ENCODE measurements at places on chromosomes 7 and 10. TPM values are rescaled to one million over a fixed set of nuclear protein-coding genes. Genes with fewer than 3 reads are reported as not detected.

The TFR2 gene
- 9.8 TPM for total RNA-seq

The FZD1 gene
- total RNA-seq: 0.14 TPM

GRCh38 chr7:57176928-57177635 lies 44.8 kb upstream of the ZNF479 start:
- no peak for DNase-seq

DNA sequence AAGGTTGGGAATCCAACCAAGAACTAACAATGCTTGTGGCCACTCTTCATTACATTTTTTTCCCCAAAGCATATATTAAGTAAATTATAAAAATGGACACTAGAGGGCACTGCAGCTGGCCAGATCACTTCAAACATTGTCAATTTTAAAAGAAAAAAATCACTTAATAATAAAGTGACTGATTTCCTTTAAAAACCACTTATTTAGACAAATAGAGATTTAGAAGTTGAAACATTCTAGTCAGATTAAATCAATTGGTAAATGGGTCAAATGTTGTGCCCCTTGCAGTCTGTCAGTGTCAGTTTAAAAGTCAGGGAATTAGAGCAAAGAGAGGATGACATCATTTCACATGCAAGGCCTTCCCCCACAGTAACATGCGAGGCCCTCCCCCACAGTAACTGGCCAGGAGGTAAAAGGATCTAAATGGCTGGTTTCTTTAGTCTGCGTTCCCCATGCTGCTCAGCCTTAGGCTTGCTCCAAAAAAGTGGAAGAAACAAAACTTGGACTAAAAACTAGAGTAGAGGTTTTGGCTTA lies 177.9 kb downstream of the SKAP2 start:
- DNase-seq: peak; percentile 68

- no peak for DNase-seq
Measured at GRCh38 chr10:77027141-77027540, 610.5 kb downstream of the KCNMA1 start.

DNA sequence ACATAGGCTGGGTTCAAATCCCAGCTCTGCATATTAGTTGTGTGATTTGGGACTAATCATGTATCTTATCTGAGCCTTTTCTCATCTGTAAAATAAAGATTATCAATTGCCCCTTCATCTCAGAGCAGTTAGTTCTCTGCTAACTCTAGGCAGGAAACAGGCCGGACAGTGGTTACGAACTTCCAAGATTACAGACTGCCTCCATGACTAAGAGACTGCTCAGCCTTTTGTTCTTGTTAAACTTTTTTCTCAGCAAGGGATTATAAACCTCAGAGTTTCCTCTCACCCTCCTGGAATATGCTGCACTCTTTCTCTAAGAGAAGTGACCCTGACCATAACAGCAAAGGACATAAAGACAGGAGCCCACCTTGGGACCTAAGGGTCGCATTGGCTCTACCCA lies 52.5 kb upstream of the NFKB2 start:
- DNase-seq: no peak

- DNase-seq: no peak
Measured at GRCh38 chr7:108097703-108098102, 32.5 kb downstream of the LAMB4 start.

GRCh38 chr7:116708248-116708647 lies 36.3 kb downstream of the MET start:
- no peak for DNase-seq

Data from natural killer cell (primary cell).